ENCODE measurements at places on chromosomes 7 and 10. TPM values are rescaled to one million over a fixed set of nuclear protein-coding genes. Genes with fewer than 3 reads are reported as not detected.

DNA sequence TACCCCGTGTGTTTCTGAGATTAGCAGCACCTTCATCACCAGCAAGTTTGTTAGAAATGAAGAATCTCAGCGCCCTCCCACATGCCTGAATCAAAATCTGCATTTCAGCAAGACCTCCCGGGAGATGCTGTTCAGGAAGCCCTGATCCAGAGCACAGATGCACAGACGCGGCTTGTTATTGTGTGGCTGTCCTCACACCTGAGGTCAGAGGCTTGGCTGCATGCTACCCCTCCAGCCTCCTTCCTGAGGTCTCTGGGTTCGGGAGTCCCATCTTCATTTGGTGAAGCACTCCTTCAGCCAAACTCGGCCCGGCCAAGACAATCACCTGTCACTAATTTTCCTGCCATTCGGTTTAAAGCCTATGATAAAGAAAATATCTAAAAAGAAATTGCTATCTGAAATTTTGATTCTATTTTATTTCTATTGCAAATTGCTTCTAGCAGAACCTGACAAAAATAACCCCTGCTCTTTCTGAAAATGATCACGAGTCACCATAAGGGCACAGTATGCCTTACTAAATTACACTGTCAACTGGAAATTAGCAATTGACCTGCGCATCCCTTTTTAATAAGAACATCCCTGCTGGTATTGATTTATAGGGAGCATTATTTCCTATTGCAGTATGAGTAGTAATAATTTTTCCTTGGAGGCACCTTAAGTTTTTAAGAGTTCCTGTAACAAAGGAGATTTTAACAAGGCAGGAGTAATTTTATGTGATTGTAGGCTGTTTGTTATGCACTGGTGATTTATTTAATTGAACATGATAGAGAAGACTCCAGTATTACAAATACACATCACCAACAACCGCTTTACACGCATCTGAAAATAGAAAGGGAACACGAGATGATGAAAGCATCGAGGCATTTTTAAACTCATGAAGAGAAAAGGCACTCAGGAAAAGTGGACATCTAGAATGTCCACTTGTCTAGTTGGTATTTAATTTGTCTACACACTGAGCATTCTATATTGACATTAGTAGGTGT lies 49.5 kb downstream of the VSTM2A start:
- H3K36me3 ChIP-seq = no peaks in the 10 kb centered on the region
- H3K4me1 ChIP-seq = no peaks in the 10 kb centered on the region
- H3K4me3 ChIP-seq = no peak overlapping the region
- DNase-seq = no peak

GRM3 gene
- total RNA-seq = not detected

TRIL gene
- 0.17 TPM for total RNA-seq

CAMK2B gene
- 0.26 TPM for total RNA-seq

DNA sequence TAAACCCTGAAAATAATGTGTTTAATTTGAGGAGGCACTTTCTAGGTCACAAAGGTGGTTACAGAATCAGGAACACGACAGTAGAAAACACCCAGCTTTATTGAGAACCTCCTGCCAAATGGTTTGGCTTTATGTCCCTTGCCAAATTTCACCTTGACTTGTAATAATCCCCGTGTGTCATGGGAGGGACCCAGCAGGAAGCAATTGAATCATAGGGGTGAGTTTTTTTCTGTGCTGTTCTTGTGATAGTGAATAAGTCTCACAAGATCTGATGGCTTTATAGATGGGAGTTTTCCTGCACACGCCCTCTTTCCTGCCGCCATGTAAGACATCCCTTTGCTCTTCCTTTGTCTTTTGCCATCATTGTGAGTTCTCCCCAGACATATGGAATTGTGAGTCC lies 193.8 kb upstream of the KLF6 start:
- H3K4me3 ChIP-seq = no peak overlapping the region
- no peaks in the 10 kb centered on the region for H3K36me3 ChIP-seq

FAM13C gene
- 3.9 TPM for total RNA-seq

AP3M1 gene
- 28.4 TPM for total RNA-seq

DNA sequence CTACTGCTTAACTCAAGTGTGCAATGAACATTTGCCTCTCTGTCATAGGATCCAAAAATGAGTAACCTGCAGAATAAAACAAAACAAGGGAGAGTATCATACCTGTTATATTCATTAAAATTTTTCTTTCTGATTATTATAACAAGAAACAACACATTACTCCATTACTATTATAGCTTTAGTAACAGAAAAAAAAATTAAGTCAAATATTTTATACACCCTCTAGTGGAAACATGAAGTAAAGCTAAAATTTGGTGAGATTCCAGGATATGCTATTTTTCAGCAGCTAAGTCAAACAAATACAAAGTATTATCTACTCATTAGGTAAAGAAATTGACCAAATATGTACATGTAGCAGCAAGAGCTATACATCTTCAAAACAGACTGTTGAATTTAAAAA lies 56.3 kb downstream of the PDZD8 start:
- no peaks in the 10 kb centered on the region for H3K36me3 ChIP-seq
- no peaks in the 10 kb centered on the region for H3K27me3 ChIP-seq
- H3K4me1 ChIP-seq = no peaks in the 10 kb centered on the region

All from fibroblast of lung (primary cell).